MCF 10A (cell line): ENCODE measurements at places on chromosomes 1 and 21. TPM values are rescaled to one million over a fixed set of nuclear protein-coding genes. Genes with fewer than 3 reads are reported as not detected.

Gene TMEM51
- total RNA-seq = 6.4 TPM in 2 replicates

Gene TRABD2B
- 0.96 and 2.6 TPM in 2 replicates for total RNA-seq

Gene NLRP3
- total RNA-seq = 0.16 and 0.42 TPM in 2 replicates

Gene RIPPLY3
- total RNA-seq = not detected in 2 replicates

Gene RPE65
- total RNA-seq = not detected in 2 replicates

Gene CACHD1
- 2.9 and 3.9 TPM in 2 replicates for total RNA-seq

Gene S1PR1
- total RNA-seq = 0.52 and 0.86 TPM in 2 replicates

Gene PLA2G2F
- total RNA-seq = not detected in 2 replicates

Gene DIO1
- not detected in 2 replicates for total RNA-seq

Gene FAM151A
- not detected in 2 replicates for total RNA-seq

Gene DPH5
- total RNA-seq = 63.5 and 76.8 TPM in 2 replicates
